ENCODE measurements at places on chromosomes 1 and 21.

DNA sequence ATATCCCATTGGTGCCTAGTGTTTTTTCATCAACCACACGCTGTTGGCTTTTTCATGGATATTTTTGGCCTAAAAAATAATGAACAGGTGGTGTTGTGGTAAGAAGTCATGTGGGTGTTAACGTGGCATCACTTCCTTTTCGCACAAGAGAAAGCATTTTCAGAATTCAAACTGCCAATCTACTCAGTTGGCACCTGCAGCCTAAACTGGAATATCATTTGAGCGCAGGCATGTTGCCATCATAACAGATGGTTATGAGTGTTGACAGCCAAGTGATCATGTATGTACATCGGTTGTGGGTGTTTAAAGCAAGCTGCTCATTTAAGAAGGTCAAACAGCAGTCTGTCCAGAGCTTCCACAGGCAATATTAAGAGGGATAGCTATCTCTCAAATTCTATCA, 1963.0 kb downstream of the NCAM2 start:
- DNase-seq: no peak

- no peak for DNase-seq
Measured at GRCh38 chr1:4418021-4418420, 236.4 kb upstream of the AJAP1 start.

- no peak for DNase-seq
Measured at GRCh38 chr1:231625975-231626534, 535 bp upstream of the DISC1 start.

GRCh38 chr1:1230656-1231399, 973 bp downstream of the SDF4 start:
- peak; percentile 64 for DNase-seq

DNA sequence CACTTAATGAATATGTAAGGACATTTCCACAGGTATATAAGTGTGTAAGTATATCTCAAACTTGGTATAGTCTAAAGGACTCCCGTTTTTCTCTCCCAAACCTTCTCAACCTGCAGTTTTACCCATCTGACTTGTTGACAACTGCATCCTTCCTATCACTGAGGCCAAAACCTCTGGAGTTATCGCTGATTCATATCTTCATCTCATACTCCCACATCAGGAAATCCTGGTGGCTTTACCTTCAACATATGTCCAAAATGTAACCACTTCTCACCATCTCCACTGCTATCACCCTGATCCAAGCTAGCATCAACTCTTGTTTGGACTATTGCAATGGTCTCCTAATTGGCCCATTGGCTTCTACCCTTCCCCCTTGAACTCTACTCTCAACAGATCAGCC, 30.4 kb downstream of the SLAMF6 start:
- DNase-seq: no peak

GRCh38 chr1:35768350-35769187, 1.2 kb downstream of the CLSPN start:
- peak; percentile 10 for DNase-seq

GRCh38 chr1:87450615-87451209, 122.0 kb downstream of the LMO4 start:
- no peak for DNase-seq

DNA sequence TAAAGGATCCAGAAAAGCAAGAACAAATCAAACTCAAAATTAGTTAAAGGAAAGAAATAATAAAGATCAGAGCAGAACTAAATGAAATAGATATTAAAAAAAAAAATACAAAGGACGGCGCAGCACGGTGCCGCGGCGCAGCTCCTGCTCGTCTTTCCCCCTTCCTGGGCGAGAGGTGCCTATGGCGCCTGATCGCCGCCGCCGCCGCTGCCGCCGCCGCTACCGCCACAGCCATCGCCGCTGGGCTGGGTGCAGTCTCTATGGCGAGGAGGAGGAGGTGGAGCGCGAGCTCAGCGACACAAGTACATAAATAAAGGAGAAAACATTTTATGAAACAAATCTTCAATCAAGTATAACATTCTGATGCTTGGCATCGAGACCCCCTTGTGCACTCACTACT, 77.6 kb upstream of the VANGL1 start:
- no peak for DNase-seq

DNA sequence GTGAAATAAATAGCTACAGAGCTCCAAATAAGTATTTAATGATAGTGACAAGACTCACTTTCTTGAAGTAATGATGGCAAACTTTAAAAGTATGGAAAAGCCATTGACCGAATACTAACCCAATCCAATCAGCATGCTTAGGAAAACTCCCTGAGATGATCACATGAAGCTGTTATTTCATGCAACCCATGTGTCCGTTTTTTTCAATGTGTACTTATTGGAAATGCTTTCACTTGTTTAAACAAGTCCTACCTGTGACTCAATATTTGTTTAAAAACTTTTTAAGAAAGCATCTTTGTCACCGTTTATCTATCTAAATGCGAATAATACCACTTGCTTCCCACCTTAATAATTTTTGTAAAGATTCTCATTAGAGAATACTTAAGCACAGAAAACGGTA, 185.8 kb downstream of the NRIP1 start:
- DNase-seq: peak; percentile 61

DNA sequence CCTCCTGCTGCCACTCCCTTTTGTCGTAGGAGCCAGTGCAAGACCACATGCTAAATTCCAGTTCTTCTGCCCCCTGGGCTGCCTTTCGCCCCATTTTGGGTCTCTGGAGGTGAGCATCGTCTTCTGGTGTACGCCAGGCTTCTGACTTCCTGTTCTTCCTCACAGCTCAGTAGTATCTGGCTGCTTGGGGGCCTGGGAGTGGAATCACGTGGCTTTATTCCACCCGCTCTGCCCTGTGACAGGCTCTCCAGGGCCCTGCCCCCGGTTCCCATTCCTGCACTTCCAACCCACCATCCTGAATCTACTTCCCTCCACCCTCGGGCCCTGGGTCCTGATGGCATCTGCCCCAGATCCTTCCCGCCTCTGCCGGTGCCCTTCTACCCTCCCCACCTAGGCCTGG, 3.6 kb downstream of the NFASC start:
- DNase-seq: no peak

Data from A549 (cell line).